ENCODE measurements at places on chromosomes 12 and 14.

DNA sequence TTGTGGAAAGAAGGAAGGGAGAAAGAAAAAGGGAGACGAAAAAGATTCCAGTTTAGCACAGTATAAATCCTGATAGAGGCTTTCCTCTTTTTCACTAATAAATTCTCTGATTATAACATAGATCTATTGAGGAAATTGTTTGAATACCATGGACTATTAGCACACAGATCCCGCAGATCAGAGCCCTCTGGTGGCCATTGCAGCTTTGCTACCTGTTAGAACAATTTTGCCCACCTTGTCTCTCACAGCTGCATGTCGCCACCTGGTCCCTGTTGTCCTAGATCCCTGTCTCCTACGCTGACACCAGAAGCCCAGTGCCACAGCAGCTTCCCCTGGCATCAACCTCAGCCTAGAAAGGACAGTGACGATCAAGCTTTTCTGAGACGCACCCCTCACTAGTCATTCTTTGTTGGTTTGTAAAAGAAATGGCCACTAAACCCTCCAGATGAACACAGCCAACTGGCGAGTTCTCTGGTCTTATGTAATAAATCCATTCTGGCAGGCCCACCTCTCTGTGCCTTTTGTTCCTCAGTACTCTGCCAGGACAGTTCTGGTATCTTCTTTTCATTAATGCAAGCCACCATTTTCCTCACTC lies 9.9 kb downstream of the GPHB5 start:
- DNase-seq = no peak

- DNase-seq = no peak
Observed at GRCh38 chr12:78898416-78898815, 33.8 kb downstream of the SYT1 start.

- peak; percentile 26 for DNase-seq
Observed at GRCh38 chr14:77099425-77100167, 1.5 kb downstream of the CIPC start.

DNA sequence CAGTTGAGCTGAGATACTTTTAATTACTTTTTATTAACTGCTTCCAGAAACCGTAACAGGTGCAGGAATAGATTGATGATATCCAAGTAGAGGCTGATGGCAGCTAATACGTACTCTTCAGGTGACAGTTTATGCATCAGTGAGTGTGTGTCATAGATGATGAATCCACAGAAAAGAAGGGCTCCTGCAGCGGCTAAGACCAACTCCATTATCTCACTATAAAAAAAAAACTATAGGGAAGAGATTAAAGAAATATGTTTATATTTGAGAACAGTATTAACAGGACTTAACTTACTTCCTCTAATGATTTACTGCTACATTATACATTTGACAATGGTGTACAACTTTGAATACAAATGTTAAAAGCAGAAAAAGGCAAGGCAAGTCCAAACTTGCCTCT lies 7.4 kb upstream of the LLPH start:
- no peak for DNase-seq

GRCh38 chr12:108394196-108394595 lies 55.1 kb upstream of the CMKLR1 start:
- no peak for DNase-seq

DNA sequence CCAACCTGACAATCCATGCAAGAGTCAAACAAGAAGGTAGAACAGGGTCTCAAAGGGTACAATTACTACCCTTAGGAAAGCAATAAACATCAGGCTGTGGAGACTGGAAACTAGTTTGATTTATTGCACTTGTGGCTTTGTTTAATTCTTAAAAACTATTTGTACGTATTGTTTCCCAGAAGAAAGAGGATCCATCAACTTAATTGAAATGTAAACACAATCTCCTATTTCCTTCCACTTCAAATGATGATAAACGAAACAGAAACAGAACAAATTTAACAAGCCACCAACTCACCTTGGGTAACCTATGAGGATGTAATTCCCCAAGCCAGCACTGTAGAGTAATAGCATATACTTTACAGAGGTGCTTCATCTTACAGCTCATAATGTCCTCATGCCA lies 8.0 kb downstream of the STXBP6 start:
- DNase-seq = no peak

DNA sequence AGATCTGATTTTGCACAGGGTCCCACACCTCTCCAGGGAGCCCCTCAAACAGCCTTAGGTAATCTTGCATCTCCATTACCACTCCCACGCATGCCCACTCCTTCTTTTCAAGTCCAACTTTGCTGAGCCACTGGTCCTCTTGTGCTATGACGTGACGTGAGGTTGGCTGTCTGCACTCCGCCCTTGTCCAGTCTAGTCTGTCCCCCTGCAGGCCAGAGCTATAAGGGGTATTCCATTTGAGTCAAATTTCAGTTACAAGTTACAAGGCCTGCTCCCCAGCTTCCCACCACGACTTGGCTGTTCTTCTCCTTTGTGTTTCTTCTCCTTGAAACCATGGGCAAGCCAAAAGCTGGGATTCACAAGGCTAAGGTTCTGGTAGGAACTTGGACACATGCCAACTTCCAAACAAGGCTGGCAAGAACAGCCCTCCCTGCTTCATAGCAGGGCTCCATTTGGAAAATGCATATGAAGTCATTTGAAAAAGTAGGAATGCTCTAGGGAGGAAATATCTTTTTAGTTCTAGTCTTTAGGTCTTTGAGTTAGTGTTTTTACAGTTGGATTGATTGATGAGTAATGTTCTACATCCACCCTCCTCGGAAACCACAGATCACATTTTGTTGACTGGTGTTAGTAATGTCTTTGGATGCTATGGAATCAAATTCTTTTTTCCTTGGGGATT lies 49.1 kb downstream of the KCNA1 start:
- DNase-seq = peak; percentile 11

GRCh38 chr14:56400109-56400825 lies 179.3 kb upstream of the TMEM260 start:
- no peak for DNase-seq

DNA sequence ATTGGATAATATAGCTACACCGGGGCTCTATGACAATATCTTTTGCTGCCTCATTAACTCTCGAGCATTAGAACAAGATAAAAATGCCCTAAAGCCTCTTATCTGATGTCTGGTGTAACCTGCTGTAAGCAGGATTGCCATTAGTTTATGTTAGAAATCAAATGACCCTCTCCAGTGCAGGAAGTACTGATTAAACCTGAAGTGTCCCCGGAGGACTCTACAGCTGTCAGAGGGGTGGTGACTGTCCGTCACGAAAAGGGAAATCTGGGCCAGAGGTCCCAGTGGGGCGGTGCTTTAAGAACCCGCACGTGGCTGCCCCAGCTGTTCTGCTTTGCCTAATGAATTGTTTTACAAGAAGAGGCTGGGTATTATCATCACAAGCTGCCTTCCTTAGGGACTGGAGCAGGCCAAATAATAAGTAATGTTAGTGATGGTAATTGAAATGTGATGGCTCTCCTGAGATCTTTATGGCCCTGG lies 55.7 kb downstream of the LIN52 start:
- DNase-seq = no peak

DNA sequence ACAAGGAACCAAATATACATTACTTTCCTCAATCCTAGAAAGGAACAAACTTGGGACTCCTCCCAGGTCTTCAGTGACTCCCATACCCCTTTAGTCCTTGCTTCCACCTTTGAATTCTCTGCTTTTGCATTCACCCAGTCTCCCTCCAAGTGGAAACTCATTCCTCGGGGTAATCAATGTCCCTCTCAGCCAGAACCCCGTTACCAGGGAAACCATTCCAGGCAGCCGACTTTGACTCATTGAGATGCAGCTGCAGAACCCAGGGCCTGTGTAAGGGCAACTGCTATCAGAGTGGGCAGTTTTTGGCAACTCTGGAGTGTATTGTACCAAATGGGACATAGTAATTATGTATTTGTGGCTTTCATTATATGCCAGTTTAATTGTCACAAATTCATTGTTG lies 186.2 kb downstream of the NRXN3 start:
- no peak for DNase-seq

DNA sequence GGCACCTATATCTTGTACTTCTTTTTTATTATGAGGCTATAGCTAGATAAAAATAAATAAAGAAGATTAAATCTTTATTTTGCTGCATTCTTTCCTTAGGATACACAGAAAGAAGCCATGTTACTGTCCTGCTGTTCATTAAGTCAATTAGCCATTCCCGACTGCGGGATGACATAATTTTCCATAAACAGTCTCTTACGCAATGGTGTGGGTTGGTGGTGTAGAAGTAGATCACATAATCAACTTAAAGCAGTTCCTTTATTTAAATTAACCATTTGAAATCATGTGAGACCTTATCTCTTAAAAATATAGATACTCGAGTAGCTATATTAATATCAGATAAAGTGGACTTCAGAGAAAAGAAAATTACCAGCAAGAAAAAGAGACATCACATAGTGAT lies 40.2 kb downstream of the TAOK3 start:
- no peak for DNase-seq

DNA sequence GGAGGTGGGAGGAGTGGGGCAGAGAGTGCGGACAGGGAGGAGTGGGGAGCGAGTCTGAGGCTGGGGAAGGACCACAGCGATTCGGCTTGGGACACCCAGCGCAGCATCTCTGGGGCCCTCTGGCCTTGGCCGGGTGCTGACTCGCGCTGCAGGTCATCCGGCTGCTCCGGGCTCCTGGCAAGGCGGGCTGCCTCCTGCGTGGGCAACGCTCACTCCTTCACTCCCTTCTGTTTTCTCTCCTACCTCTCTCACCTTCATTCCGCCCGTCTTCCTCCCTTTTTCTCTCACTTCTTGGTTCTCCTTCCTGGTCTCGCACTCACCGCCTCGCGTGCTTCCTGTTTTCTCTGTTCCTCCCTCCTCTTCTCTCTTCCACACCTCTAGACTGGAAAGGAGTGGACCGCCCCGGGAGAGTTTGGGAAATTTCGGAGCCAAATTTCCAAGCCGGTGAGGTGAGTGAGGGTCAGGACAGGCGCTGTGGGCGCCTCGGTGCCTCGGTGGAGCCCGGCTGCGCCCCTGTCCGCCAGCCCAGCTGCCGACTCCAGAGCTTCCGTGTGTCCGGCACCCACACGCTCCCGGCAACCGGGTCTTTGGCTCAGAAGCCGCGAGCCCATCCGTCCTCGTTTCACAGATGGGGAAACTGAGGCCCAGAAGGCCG lies 86.7 kb downstream of the B4GALNT3 start:
- no peak for DNase-seq

GRCh38 chr12:107661830-107662229 lies 23.8 kb upstream of the PWP1 start:
- no peak for DNase-seq

GRCh38 chr14:73761618-73762355 lies 47.6 kb upstream of the PNMA1 start:
- DNase-seq = no peak

DNA sequence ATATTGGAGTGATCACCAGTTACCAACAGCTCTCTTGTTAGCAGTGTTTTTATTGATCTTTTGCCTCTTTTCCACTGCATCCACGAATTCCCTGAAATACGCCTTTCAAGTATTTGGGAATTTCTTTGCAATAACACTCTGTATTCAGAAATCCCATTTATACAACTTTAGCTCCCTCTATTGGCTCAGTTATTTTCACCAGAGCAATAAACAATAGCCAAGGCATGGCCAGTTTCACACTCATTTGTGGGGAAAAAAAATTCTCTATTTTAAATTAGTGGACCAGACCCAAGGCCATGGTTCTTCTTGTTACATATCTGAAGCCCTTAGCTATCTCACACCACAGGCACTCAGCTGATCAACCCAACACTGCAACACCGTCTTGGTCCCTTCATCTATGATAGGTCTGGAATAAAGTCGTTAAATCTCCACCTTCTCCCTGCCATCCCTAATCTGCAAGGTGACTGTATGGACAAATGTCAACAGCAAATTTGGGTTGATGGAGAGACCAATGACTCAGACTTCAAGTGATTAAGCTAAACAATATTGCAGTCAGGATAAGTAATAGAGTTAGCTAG lies 92.4 kb upstream of the TMEM260 start:
- no peak for DNase-seq

- no peak for DNase-seq
Observed at GRCh38 chr12:55707841-55708694, at the start of gene ITGA7. Gene ITGA7 (minus strand): TSS chr12:55707904. CDS start chr12:55707682, 222 bp downstream.

GRCh38 chr12:92505254-92506231 lies 197.2 kb upstream of the PLEKHG7 start:
- DNase-seq = no peak

GRCh38 chr14:96058576-96059200 lies 19.5 kb downstream of the C14orf132 start:
- DNase-seq = no peak

GRCh38 chr12:82130762-82131161 lies 227.4 kb downstream of the CCDC59 start:
- no peak for DNase-seq

DNA sequence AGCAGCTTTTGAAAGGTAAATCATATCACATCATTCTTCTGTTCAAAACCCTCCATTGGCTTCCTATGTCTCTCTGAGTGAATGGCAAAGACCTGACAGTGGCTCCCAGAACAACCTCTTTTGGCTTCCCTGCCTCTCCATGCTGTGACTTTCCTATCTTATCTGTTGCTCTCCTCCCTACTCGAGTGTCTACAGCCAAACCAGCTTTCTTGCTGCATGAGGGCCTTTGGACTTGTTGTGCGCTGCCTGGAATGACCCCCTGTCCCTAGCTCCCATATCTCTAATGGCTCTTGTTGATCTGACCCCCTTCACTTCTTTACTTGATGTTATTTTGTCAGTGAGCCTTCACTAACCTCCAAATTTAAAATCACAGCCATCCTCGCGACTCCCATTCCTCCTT lies 2.5 kb downstream of the SYNE2 start:
- DNase-seq = no peak

DNA sequence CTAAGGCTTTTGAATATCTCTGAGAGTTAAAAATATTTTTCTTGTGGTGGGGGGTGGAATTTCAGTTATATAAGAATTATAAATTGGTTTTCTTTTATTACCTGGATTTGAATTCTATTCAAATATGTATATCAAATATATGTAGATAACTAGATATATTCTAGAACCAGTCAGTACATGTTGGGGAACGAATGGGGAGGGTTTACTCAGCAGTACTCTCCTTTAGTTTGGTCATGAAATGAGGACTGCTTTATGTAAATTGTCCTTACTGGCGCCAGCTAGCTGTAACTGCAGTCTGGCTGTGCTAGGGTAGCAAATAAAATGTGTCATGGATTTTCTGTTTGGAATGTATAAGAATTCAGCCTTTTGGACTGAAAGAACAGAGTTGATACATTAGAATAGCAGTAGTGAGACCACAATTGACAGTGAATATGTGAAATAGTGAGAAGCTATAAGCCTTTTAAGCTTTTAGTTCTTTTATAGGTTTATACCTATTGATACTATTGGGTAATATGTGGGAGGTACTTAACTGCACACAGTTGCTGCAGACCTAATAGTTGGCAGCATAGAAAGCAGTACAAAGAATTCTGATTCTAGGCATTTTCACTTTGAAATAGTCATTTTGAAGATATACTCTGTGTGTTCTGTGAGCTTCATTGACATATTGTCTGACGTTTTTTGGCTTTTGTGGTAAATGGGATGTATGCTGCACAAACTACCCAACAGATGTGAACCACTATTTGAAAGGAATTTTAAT lies 29.0 kb downstream of the ATF7IP start:
- DNase-seq = no peak

GRCh38 chr12:94327809-94328208 lies 131.9 kb downstream of the CEP83 start:
- DNase-seq = no peak

- no peak for DNase-seq
Observed at GRCh38 chr12:123879101-123879500, 93.5 kb downstream of the CCDC92 start.
